ENCODE measurements at places on chromosomes 2 and 18.

GRCh38 chr2:181483876-181484275 lies 26.7 kb downstream of the ITGA4 start:
- no peak for DNase-seq

DNA sequence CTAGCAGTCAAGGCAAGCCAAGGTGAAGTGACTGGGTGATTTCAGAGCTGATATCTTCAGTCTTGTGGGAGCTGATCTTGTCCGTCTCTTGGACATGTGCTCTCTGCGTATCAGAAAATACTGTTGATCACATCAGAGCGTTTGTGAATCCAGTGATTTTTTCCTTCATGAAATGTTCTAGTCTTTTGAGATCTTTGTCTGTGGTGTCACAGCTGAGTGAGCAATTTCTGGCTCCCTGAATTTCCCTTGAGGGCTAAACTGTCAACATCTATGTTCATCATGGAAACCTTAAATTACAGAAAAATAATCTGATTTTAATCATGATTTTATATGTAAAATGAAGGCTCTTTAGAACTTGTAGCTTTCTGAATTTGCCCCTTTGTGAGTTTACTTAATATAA lies 432.0 kb downstream of the CCDC85A start:
- no peak for DNase-seq

DNA sequence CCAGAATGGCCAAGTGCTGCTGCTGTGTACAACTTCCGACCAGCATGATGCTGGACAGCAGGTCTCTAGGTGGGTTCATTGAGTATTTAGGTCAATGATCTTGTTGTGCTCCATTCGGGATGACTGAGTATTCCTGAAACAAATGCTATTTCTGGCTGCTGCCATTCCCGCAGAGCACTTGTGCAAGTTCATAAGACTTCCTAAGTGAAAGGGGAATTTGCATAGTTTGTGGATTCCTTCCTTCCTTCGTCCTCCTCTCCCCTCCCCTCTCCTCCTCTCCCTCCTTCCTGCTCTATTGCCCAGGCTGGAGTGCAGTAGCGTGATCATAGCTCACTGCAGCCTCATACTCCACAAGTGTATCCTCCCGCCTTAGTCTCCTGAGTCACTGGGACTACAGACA lies 40.4 kb downstream of the LDLRAD4 start:
- no peak for DNase-seq

DNA sequence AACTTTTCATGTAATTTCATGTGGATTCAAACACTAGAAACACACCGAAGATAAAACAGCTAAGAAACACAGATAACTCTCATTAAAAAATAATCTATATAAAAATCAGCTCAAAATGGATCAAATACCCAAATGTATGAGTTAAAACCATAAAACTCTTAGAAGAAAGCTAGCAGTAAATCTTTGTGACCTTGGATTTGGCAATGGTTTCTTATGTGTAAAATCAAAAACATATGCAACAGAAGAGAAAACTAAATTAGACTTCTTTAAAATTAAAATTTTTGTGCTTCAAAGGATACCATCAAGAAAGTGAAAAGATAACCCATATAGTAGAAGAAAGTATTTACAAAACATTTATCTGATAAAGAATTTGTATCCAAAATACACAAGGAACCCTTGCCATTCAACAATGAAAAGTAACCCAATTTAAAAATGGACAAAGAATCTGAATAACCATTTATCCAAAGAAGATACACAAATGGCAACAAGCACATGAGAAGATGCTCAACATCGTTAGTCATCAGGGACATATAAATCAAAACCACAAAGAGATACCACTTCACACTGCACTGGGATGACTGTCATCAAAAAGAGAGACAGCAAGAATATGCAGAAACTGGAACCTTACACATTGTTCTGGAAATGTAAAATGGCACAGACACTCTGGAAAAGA lies 27.5 kb downstream of the GAREM1 start:
- DNase-seq, result no peak

DNA sequence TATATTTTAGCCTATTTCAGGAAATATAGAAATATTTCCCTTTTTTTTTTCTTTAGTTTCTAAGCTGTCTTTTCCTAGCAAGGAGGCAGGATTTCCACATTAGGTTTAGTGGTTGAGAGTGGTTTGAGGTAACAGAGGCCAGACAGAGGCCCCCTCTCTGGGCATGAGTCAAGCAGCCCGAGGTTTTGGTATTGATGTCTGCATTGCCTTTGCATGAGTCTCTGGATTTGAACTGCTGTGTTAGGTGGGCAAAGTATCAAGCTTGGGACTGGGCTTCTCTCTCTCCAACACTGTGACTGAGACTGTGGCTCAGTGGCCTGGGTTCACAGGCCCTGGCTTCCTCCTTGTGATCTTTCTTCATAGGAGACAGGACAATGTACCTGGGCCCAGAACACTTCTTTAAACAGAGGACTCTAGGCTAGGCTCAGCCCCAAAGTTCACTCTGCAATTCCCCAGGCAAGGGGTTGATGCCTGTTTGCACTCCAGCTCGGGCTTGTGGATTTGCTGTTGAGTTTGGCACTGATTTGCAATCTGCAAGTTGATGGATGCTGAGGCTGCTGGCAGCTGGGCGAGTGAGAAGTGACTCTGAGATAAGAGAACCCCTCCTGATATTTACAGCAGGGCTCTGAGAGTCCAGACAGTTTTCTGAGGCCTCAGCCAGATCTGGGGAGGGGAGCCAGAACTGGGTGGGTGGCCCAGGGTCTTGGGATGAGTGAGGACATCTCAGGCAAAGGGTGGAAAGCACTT lies 271.2 kb downstream of the EN1 start:
- DNase-seq, result no peak

DNA sequence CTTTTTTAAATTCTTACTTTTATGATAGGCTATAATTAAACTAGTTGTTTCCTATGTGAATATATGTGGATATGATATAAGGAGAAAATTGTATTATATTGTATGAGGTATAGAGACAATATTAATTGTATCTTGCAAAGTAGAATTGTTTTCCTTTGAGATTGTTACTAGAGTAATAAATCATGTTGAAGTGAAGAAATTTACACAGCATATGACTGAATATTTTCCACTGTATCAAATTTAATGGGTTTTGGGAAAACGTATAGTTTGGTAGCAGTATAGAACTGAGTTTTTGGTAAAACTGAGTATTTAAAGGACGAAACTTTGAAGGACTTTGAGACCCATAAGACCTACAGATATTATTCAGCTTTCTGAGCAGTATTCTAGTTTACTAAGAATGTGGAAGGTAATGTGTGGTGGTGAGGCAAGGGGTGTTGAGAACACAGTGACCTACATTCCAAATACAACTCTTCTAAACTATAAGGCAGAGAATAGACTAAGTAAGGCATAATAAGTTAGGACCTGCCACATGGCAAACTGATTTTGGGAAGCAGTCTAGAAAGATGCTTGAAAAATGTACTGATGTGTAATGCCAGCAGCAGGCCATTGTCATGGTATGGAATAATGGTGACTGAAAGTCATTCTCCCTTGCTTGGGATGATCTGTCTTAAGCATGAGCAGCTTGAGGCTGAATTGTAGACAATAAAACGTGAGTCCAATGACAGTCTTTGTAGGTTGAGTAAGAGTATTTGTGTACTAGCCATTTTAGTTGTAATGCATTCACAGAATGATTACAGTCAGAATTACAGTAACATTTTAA lies 29.6 kb downstream of the PKP4 start:
- no peak for DNase-seq

DNA sequence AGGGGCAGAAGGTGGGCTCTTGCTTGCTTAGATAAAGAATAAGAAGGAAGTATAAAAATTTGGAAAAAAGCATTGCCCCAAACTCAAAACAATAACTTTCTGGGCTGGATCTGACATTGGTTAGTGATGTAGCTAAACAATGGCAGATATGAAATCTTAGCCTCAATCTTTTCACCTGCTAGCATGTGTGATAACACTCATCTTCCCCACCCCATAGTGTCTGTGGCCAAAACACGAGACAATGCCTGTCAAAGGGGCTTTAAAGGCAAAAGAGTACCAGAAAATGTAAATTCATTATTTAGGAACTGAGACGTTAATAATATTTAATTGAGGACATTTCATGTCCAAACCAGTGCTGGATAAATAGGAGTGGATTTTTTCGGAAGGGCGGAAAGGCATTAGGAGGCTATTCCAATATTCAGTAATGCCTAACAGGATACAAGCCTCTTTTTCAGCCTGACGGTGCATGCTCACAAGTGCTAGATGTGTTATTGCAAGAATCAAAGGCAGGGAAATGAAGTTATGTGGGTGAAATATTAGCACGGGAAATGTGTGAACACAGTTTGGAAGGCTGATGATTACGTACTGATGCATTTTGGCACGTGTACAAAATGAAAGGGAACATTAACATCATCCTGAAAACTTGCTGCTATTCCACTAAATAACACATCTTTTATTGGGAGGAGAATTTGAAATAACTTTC lies 395.7 kb downstream of the GALR1 start:
- no peak for DNase-seq

DNA sequence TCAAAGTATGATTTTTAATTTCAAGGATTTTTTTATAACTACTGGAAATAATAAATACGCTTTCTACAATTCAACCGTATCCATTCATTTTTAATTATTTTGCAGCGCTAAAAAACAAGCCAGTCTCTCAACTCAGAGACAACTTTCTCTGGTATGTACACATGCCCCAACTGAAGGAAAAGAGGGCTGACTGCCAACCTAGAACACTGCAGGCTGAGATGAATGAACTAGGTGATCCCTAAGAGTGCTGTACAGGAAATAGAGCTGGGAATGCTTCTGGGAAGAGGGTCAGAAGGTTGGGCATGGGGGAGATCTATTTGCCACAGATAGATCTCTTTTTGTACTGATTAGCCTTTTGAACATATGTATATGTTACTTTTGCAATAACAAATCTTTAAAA lies 460.1 kb downstream of the NR4A2 start:
- DNase-seq, result no peak

- no peak for DNase-seq
Measured at GRCh38 chr18:61669320-61669719, 223.5 kb downstream of the RNF152 start.

DNA sequence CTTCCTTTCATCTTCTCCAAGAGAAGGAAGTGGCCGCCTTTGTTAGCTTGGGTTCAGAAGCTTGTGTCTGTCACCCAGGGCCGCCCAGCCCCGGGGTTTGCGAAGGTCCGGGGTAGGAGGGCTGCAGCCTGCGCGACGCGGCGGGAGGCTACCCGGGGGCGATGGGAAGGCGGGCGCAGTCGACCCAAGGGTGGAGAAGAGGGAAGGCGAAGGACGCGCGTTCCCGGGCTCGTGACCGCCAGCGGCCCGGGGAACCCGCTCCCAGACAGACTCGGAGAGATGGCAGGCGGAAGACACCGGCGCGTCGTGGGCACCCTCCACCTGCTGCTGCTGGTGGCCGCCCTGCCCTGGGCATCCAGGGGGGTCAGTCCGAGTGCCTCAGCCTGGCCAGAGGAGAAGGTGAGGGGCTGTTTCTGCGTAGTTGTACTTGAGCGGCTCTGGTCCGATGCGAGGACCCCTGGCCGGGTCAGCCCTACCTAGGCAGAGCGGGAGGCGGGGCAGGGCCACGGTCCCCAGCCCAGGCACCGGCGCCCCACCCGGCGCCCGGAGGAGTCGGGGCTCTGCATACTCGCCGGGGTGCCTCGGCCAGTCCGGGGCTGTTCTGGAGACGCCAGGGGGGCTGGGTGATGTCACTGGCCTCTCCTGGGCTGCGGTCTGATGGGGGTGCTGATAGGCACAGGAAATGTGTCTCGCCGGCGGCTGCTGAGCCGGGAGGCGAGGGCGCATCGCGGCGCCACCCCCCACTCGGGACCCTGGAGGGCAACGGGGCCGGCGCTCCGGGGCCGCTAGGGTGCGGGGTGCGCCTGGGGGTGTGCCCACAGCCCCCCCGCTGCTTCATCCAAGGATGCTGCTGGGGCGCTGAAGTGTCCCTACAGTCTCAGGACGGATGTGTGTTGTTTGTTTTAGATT lies at the start of gene QPCT:
QPCT (plus strand) TSS at position 178 of the 909 bp plus-strand sequence; CDS start at position 280, 102 bp downstream.
- peak; percentile 13 for DNase-seq

- no peak for DNase-seq
Measured at GRCh38 chr2:155997538-155997937, 335.0 kb downstream of the NR4A2 start.

DNA sequence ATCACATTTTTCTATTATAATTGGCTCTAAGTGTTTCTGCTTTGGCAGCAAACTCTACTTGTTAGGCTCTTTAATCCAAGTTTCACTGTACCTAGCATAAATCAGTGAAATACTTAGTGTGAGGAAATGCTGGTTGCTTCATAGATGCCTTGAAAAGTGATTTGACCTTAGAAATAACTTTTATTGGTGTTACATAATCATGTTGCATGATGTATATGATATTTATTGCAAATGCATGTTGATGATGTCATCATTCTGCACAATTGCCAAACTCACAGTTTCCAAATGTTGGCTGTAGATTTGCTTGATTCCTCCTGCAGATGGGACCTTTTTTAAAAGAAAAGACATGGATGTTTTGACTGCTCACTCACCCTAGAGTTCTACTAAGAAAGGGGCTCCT lies 137.6 kb upstream of the BCL2L11 start:
- no peak for DNase-seq

DNA sequence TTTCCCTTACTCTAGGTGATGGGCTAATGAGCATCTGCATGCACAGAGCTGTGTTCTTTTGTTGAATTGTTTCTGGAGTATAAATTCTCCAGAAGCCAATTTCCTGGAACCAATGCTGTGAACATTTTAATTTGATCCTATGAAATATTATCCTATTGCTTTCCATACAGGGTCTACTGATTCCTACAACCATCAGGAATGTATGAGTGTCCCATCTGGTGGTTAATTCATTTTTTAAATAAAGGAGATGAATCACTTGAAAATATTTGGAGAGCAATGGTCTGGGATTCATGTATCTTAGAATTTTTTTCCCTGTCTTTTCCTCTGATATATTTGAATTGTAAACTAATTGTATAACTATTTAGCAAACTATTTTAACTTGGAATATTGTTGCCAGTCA lies 14.0 kb downstream of the KIF5C start:
- DNase-seq, result no peak

GRCh38 chr2:68740400-68740914 lies 5.8 kb downstream of the ARHGAP25 start:
- no peak for DNase-seq

DNA sequence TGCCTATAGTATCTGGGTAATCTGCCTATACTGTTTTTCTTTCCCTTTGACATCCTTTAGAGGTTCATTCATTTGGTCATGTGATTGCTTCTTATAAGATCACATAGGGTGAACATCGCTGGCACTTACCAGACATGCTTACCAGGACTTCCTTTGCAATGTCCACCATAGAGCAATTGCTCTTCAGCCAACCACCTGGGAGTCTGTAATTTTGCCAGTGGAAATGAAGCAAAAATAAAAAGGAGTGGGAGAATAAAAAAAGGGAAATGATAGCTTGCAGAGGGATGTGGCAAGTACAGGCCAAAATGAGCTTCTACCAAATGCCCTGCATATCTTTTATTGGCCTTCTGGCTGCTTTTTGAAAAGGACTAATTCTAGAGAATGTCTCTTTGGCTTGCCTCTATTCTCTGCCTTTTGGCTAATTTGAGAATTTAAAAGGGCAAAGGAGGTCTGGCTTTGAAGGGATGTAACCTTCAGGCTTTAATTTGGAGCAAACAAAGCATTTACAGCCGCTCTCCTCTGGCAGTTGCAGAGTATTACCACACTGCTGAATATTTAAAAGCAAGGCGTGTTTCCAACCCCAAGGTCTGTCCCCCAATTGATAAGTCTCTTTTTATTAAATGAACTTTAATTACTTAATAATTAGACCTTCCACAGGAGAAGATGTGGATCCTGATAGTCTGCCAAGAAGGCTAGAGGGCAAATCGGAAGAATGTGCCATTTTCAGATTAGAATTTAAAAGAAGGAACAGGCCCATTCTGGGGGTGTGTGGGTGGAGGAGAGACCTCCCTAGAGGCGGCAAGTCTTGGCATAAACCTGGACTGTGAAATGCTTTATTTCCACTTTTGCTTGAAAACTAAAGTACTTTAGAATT lies 557.9 kb downstream of the DCC start:
- DNase-seq, result no peak

- no peak for DNase-seq
Measured at GRCh38 chr2:121146630-121147029, 138.4 kb downstream of the TFCP2L1 start.

Measured in K562 (cell line).